ENCODE measurements at places on chromosomes 5 and 9.

DNA sequence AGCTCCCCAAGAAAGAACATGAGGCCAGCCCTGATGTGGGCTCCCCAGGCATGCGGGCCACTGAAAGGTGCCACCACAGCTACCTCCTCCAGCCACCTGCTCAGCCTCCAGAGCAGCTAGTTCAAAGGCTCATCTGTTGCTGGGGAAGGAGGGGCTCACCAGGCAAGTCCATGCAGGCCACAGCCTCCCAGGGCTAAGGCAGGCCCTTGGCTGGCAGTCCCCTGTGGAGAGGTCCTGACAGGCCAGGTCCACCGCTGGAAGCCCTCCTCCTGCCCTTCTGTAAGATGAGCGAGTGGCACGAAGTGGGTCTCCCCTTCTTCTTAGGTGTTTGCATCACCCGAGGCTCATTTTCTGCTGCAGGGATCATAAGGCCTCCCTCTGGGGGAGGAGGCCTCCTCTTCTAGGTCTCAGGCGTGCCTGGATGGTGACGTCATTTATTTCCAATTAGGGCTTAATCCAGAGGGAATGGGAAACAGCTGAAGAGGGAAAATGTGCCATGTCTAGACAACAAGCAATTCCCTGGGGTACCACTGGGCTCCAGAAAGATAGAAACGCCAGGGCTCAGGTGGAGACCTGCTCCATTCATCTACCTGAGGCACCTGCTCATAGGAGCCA is 91.6 kb downstream of the CFAP90 start:
- DNase-seq = no peak

GRCh38 chr5:14407051-14407450 is 174.5 kb upstream of the OTULINL start:
- no peak for DNase-seq

GRCh38 chr9:19967216-19967887 is 178.5 kb upstream of the SLC24A2 start:
- DNase-seq = no peak

- peak; percentile 49 for DNase-seq
Observed at GRCh38 chr9:115957585-115957984, 196.0 kb upstream of the PAPPA start.

GRCh38 chr5:95261437-95262175 is 23.3 kb downstream of the MCTP1 start:
- no peak for DNase-seq

DNA sequence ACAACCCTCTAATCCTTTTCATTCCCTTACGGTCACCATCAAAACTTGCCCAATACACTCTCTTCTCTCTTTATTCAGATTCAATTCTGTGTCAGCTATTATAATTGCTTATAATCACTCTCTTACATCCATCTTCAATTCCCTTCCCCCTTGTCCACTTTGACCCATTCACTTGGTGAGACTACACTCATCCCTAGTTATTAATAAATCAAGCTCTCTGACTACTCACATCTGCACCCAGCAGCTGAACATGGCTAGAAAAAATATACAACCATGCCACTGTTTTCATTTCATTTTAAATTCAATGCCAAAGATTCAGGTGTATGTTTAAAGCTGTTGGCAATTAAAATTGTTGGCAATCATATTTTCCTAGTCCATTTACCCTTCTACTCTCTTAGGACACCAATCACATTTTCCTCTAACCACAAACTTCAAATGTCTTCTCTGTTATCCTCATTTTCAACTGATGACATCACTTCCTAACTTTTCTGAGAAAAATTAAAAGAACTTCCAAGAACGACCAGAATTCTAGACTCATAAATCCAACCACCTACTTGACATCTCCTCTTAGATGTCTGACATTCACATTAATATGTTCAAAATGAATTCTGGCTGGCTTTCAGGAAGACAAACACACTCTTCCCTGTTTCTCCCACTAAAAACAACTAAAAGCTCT is 5.5 kb downstream of the C5orf15 start:
- DNase-seq = no peak

DNA sequence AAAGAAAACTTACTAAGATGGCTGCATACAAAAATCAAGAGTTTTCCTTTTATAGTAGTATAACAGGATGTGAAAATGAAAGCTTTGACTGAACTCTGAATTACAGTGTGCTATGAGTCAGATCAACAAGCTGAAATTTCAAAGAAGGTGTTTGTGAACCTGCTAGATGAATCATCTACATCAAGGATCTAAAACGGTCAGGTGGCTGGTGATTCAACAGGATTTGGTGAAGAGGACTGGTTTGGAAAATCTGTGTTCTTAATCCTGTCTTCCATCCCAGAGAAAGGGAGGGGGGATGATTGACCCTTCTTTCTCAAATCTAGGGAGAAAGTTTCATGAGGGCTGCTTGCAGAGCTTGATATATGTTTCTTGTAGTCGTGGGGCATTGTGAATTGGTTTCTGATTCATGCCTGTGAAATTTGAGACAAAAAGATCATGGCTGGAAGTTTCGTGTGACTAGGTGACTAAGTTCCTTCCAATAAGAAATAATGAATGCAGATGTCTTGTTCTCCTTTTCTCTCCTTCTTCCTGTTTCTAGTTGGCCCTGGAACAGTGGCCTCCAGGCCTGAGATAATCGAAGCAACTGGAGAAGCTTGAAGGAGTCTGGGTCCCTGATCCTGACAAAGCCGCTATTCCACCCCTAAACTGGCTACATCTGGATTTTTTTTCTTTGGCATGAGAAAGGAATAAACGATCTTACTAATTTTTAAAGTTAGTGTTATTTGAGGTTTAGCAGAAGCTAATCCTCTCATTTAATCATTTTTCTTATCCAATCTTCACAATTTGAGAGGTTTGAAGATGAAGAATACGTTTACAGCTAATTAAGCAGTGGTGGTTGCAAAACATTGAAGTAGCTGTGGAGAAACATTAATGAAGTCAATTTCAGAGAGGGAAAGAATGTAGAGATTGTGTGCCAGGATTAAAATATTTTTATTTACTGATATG is 67.2 kb downstream of the MRPS30 start:
- DNase-seq = peak; percentile 77

- DNase-seq = no peak
Observed at GRCh38 chr5:8749556-8749955, 796.3 kb downstream of the SEMA5A start.

- DNase-seq = no peak
Observed at GRCh38 chr5:11491404-11492075, 412.7 kb downstream of the CTNND2 start.

DNA sequence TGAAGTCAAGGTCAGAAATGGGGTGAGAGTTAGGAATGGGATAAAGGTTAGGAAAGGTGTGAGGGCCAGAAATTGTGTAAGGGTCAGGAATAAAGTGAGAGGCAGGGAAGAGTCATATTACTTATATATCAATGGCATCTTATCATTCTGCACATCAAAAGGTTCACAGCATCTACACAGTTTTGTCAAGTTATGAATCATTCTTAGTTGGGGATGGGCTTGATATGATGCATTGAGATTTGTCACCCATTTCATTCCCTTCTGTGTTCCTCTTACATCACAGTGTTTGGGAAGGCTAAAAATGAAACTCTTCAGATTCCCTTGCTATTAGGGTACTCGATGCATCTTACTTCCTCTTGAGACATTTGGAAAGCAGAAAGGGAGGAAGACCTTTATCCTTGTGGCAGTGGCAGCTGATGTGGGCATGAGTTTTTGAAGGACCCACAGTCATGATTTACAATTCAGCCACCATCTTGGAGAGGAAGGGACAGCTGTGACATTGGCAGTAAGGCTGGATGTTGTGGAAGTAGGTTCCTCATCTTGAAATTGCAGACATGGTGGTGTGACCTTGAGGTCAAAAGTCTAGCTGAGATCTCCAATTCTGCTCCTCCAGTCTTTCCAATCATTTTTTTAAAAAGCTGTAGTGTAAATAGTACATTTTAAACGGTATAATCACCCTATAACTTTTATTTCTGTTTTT is 24.2 kb upstream of the NPR3 start:
- DNase-seq = no peak

- DNase-seq = no peak
Observed at GRCh38 chr5:118519466-118519865, 468.9 kb downstream of the DTWD2 start.
